ENCODE measurements at places on chromosomes 11 and 22. TPM values are rescaled to one million over a fixed set of nuclear protein-coding genes. Genes with fewer than 3 reads are reported as not detected.

The PGA5 gene
- not detected for total RNA-seq

The AIFM3 gene
- total RNA-seq: 2.0 TPM

The PNPLA5 gene
- total RNA-seq: not detected

DNA sequence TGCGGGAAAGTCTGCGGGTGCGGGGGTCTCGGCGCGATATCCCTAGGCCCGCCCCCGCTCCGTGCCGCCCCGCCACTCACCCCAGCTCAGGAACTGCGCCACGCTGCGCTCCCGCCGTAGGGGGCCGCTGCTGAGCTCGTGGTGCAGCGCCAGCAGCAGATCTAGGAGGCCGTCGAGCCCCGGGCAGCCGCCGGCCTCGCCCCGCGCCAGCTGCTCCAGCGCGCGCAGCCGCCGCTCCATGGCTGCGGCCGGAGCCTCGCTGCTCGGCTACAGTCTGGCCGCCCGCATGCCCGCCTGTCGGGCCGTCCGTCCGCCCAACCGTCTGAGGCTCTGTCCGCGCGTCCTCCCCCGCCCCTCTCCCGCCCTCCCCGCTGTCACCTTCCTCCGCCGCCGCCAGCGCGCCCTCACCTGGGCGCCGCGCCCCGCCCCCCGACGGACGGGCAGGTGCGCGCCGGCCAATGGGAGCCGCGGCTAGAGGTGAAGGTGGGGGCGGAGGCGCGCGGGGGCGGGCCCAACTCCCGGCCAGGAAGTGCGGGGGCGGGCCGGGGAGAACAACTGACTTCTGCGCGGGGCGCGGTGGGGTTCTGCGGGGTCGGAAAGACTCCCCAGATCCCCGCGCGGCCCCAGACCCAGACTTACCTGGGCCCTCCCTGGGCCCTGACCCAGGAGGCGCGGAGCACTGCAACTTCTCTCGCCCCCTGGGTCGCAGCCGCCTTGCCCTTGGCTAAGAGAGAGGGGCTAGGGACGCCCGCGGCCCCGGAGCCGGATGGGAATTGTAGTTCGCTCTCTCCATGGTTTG, at the start of gene CDC42BPG:
Gene CDC42BPG, minus strand, starts transcription at position 324 of the 799 bp plus-strand sequence. Its CDS starts 84 bp downstream, at position 240.
- DNase-seq: peak; percentile 71

GRCh38 chr22:36732609-36733008, 29.1 kb upstream of the CACNG2 start:
- no peak for DNase-seq

DNA sequence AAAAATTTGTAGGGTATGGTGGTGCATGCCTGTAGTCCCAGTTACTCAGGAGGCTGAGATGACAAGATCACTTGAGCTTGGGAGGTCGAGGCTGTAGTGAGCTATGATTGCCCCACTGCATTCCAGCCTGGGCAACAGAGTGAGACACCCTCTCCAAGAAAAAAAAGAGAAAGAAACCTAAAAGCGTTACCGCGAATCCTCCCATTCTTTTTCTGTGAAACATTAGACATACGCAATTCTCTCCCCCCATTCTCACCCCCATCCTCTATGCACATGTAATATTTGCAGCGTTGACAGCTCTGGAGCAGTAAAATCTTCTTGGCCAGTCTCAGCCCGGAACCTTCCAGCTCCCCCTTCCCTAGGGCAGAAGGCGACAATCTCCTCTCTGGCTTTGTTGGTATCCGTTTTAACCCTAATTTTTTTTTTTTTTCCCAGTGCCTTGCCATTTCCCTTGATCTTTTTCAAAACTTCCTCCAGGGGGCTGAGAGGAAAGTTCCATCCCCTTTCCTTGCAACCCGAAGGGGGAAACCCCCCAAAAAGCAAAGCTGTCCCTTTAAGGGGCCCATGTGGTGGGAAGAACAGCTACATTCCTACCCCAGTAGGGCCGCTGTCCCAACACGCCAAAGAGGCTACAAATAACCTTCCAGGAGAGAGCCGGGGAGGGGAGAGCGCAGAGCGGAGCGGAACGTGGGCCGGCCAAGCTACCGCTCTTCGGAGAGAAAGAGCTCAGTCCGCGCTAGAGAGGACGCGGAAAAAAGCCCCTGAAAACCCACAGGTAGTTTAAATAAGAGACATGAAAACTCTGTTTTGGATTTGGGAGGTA, 1.9 kb downstream of the LRP4 start:
- DNase-seq: peak; percentile 75

The C1QTNF5 gene
- 0.51 TPM for total RNA-seq

DNA sequence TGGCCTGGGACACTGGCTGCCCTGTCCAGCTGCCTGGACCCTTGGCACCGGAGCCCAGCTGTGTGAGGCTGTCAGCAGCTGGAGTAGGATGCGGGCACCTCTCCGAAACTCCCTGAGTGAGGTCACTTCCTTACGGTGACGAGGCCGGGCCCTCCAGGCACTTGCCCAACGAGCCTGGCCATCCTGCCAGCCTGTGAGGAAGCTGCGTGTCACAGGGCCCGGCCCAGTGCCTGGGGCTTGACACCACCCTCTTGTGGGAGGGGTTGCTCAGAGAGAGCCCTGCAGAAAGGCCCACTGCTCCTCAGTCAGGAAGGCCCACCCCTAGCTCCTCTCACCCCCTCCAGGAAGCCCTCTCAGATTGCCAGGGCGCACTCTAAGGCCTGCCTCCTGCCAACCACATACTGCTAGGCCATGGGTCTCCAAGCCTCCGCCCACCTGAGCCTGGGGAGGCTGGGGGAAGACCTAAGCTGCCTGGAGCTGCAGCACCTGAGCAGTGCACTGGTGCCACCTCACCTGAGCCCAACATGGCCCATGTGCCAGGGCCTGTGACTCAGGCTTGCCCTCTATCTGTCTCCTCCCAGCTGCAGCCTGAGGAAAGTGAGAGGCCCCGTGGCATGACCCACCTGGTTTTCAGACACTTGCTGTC, 4.3 kb upstream of the PHLDA2 start:
- DNase-seq: peak; percentile 95

The NRIP3 gene
- total RNA-seq: 34.8 TPM

DNA sequence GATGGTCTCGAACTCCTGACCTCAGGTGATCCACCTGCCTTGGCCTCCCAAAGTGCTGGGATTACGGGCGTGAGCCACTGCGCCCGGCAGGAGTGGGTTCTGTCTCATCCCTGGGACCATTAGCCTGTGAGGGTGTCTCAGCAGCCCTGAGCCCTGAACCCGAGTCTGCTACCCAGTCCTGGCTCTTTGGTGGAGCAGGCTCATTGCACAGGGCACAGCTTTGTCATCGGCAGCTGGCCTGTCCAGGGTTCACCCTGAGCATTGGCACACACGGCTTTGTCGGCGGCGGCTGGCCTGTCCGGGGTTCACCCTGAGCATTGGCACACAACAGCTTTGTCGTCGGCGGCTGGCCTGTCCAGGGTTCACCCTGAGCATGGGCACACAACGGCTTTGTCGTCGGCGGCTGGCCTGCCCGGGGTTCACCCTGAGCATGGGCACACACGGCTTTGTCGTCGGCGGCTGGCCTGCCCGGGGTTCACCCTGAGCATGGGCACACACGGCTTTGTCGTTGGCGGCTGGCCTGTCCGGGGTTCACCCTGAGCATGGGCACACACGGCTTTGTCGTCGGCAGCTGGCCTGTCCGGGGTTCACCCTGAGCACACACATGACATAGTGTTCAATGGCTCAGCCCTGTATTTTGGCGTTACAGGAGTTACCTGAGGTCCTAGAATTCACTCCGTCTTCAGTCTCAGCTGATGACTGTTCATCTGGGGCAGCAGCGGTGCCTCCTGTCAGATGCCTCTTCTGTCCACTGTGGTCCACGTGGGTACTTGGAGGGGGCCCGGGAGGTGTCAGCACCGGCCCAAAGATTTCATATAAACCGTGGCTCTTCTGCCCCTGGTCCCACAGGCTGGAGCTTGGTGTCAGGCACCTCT, 1082.5 kb downstream of the BRD1 start:
- no peak for DNase-seq

DNA sequence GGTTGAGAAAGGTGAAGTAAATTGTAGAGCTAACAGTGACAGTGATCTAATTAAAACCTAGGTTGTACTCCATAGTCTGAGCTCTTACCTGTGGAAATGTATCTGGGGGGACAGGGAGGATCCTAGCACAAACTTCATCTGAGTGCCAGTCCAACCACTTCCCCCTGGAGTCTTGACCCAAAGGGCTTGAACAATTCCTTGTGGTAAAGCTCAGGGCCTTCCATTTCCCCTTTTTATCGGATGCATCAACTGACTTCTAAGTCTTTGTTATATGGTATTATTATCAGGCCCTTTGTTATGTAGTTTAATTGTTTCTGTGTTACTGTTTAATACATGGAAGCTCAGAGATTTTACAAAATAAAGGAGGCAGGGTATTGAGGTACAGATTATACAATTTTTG, 140.2 kb upstream of the SESN3 start:
- DNase-seq: no peak

The LRRC32 gene
- 0.18 TPM for total RNA-seq
